ENCODE measurements at places on chromosomes 3 and 15.
A peak's percentile ranks its signal among the peaks of the same experiment; 100 is the strongest.

GRCh38 chr15:29871401-29871800 lies 49.1 kb upstream of the TJP1 start:
- no peak overlapping the region for H3K4me3 ChIP-seq
- no peak overlapping the region for H3K27ac ChIP-seq
- DNase-seq, result no peak
- no peaks in the 10 kb centered on the region for H3K27me3 ChIP-seq
- no peaks in the 10 kb centered on the region for H3K4me1 ChIP-seq

- no peak overlapping the region for H3K4me3 ChIP-seq
- no peaks in the 10 kb centered on the region for H3K36me3 ChIP-seq
- no peak overlapping the region for H3K27ac ChIP-seq
- no peak for DNase-seq
- no peaks in the 10 kb centered on the region for H3K4me1 ChIP-seq
- H3K27me3 ChIP-seq, result no peaks in the 10 kb centered on the region
Measured at GRCh38 chr3:86547692-86548091, 443.3 kb downstream of the VGLL3 start.

DNA sequence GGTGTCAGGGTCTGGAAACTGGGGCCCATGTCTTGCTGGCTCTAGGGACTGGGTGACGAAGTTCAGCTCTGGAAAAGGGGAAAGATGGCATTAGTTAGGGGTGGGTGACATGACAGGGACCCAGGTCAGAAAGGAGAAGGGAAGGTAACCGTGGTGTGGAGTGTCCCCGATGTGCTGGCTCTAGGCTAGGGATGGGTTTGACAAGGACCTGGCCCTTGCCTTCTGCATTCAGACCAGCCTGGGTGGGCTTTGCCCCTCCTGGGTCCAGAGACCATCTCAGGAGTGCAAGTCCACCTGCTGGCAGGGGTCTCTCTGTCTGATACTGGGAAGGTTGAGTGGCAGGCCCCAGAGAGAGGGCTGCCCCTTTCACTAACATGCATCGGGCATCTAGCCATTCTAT lies 28.7 kb upstream of the ATP2B2 start:
- no peak for DNase-seq
- no peaks in the 10 kb centered on the region for H3K4me1 ChIP-seq
- H3K27me3 ChIP-seq, result peaks cover 11% of the 10 kb centered on the region
- no peak overlapping the region for H3K27ac ChIP-seq

DNA sequence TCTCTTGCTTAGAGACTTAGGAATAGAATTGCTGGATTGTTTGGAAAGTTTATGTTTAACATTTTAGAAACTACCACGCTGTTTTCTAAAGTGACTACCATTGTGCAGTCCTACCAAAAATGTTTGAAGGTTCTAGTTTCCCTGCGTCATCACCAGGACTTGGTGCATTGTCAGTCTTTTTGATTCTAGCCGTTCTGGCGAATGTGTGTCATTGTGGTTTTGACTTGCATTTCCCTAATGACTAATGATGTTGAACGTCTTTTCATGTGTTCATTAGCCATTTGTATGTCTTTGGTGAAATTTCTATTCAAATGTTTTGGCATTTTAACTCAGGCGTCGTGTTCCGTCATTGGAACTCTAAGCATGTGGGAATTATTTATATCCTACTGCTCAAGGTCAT lies 58.0 kb downstream of the CHD2 start:
- peaks cover 55% of the 10 kb centered on the region for H3K36me3 ChIP-seq
- peak; percentile 39 for DNase-seq
- no peak overlapping the region for H3K27ac ChIP-seq
- H3K4me1 ChIP-seq, result peaks cover 4% of the 10 kb centered on the region

DNA sequence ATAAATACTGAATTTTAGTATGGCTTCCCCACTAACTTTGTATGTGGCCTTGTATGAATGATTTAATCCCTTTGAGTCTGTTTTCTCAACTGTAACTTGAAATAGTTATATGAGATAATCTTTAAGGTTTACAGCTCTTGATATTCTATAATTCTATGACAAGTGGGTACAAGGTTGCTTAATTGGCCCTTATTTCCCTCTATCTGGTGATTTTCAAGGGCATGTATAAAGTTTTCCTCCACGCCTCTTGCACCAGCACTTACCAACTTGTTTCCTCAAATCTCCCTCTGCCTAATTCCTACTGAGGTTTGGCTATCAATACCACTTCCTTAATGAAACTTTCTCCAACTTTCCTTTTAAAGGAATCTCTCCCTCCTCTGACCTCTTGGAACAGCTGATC lies 112.9 kb downstream of the ISL2 start:
- DNase-seq, result no peak
- H3K4me3 ChIP-seq, result no peak overlapping the region
- H3K27ac ChIP-seq, result no peak overlapping the region
- no peaks in the 10 kb centered on the region for H3K36me3 ChIP-seq
- H3K27me3 ChIP-seq, result no peaks in the 10 kb centered on the region
- H3K4me1 ChIP-seq, result no peaks in the 10 kb centered on the region

GRCh38 chr3:10219737-10220136 lies 28.5 kb upstream of the TATDN2 start:
- peaks cover 20% of the 10 kb centered on the region for H3K36me3 ChIP-seq
- H3K27ac ChIP-seq, result no peak overlapping the region
- no peak overlapping the region for H3K4me3 ChIP-seq
- peaks cover 8% of the 10 kb centered on the region for H3K4me1 ChIP-seq

DNA sequence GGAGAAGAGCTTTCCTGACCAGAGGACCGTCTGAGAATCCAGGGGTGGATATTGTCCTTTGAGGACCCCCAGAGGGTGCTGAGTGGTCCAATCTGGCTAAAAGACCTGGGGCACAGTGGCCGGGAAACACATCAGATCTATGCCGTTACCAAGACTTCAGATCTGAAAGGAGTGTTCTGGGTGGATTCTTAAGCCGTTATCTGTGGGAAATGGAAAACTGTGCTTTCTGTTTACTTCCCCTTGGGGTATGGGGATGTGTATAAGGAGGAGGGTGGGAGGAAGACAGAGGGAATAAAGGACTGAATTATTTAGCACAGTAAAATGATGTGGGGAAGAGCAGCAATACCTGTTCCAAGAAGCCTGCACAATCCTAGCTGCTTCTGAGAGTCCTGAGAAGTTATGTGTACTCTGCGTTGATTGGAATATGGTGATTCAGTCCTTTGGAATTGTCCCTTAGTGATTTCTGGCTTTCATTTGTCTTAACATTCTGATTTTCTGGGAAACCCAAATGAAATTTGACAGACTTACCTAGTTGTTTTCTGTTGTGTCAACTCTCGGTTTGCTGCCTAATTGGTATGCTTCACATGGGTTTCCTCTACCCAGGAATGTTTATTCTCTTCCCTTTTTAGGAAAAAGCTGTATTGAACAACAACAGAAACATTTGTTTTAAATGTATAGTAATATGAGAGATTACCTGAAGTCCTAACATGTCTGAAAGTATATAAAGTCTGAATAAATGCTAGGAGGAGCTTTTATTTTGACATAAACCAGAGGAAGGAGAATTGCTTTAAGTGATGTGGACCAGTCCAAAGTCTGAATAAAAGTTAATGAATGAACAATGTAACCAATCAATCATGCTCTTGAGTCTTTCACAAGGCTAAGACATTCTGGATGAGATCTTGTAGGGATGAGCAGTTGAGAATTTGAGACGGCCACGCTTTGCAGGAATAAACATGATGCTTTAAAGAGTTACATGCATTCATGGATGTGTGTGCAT lies 427.1 kb upstream of the C2CD4B start:
- H3K27me3 ChIP-seq, result no peaks in the 10 kb centered on the region
- H3K36me3 ChIP-seq, result no peaks in the 10 kb centered on the region
- no peak overlapping the region for H3K4me3 ChIP-seq
- peak; percentile 23 for DNase-seq

DNA sequence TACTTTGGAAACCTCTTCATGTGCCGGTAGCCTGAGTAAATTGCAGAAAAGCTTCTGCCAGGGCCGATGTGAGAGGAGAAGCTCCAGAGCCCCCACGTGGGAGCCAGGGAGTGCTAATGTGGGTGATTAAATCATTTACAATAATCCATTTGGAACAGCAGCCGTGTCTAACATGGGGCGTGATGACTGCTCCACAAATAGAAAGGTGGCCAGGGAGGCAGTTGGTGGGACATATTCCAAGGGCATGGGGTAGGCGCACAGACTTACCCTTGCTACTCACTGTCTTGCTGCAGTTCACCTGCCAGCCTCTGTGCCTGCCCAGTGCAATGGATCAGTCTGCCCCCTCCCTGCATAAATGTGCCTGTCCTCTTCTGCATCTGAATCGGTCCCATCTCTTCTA lies 39.3 kb upstream of the INSYN1 start:
- H3K4me1 ChIP-seq, result no peaks in the 10 kb centered on the region
- DNase-seq, result no peak
- no peak overlapping the region for H3K27ac ChIP-seq
- H3K27me3 ChIP-seq, result peaks cover 57% of the 10 kb centered on the region
